Endodermal cell (in vitro differentiated cells): ENCODE measurements at places on chromosomes 5 and 9.

DNA sequence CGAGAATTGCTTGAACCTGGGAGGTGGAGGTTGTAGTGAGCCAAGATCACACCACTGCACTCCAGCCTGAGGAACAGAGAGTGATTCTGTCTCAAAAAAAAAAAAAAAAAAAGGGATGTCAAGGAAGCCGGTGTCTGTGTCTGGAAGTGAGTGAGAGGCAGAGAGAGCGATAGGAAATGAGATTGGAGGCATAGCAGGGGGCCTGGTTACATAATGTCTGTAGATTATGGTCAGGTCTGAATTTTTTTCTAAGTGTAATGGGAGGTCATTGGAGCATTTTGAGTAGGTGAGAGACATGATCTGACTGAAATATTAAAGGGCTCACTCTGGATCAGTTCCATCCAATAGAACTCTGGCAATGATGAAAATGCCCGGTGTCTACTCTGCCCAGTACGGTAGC is 40.4 kb upstream of the CTNNA1 start:
- no peak for DNase-seq

DNA sequence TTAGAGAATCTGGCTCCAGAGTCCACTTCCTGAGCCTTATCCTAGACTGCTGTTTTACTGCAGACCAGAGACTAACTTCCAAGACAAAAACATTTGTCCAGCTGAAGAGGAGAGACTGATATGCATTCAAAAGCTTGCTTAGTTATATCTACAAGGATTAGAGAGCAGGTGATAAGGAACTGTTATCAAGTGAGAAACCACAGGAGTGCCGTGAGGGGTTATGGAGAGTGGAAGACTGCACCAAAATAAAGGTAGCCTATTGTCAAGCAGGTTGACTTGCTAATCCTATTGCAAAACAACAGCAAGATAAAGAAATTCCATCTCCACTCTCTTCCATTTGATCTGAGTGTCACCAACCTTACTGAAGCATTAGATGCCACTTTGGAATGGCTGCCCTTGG is 139.1 kb downstream of the SCAMP1 start:
- peak; percentile 77 for DNase-seq

GRCh38 chr5:58491216-58491892 is at the start of gene GAPT:
Gene GAPT, plus strand, starts transcription at chr5:58491435. Its CDS starts 3,102 bp downstream, at chr5:58494537.
- no peak for DNase-seq

GRCh38 chr9:97807681-97808080 is 45.3 kb upstream of the FOXE1 start:
- no peak for DNase-seq

GRCh38 chr5:74916831-74917710 is 50.9 kb upstream of the FAM169A start:
- no peak for DNase-seq

DNA sequence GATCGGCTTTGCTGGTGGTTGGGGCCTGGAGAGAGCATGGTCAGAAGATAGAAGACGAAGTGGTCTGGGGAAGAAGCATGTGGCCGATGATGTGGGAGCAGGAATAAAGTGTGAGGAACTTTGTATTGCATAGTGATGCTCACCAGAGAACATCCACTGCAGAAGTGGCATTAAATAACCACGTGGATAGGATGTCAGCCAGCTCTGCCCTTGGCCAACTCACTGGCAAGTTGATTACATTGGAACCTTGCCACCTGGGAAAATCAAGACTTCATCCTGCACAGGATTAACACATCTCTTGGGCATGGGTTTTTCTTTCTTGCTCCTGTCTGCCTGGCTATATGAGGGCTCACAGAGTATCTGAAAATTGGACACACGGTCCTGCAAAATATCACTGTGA is 217.4 kb downstream of the DMRT2 start:
- no peak for DNase-seq

GRCh38 chr9:115162946-115163345 is 45.0 kb upstream of the TNC start:
- DNase-seq = no peak

- peak; percentile 90 for DNase-seq
Measured at GRCh38 chr9:121692606-121693387, 41.4 kb downstream of the DAB2IP start.

DNA sequence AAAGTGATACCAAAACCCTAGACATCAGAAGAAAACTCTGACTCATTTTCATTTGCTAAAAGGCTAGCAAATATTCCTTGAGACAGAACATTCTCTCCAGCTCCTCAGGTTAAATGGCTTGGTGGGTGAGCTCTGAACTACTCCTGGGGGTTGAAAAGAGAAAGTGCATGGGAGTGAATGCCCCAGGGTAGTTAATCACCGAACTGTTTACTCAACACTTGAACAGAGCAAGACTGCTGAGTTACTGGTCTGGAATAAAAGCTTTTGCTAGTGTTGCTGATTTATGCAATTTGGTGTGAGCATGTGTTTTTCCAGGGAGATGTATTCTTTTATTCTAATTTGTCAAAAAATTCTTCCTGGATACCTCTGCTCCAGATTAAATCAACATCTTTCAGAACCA is 88.3 kb upstream of the PRDM9 start:
- DNase-seq = no peak
